ENCODE measurements at places on chromosomes 7 and 10.
A peak's percentile ranks its signal among the peaks of the same experiment; 100 is the strongest.

GRCh38 chr10:4353964-4354363 is 472.0 kb upstream of the AKR1E2 start:
- DNase-seq: peak; percentile 69

DNA sequence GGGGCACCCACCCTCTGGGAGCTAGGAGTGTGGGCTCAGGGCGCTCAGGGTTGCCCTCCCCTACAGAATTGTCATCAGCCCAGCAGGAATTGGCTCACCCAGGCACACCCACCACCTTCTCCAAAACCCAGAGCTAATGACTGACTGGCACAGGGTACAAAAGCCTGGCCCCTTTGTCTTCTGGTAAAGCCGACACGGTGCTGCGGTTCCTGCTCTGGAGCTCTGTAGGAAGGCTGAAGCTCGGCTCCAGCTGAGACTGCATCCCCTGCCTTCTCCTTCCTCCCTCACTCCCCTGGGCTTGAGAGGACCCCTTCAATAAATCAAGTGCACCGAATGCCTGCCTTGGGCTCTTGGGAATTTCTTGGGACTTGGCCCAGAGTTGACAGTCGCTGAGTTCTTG is 117.9 kb upstream of the EEPD1 start:
- DNase-seq: no peak

GRCh38 chr10:5014936-5015335 is 11.3 kb upstream of the AKR1C2 start:
- DNase-seq: no peak

DNA sequence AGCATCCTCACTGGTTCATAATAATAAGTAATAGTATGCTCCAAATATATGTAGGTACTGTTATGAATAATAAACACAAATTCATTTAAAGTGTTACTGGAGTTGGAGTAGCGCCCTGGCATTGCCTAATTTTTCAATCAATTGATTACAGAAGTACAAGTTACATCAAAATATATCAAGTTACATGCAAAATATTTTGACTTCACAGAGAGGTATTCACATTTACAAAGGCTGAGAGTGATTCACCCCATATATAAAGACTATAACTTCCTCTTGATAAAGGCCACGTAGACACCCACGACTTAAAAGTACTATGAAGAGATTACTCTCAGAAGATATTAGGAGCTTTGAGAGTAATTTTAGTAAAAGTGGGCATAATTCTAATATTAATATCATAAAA is 13.6 kb upstream of the COL17A1 start:
- DNase-seq: no peak

DNA sequence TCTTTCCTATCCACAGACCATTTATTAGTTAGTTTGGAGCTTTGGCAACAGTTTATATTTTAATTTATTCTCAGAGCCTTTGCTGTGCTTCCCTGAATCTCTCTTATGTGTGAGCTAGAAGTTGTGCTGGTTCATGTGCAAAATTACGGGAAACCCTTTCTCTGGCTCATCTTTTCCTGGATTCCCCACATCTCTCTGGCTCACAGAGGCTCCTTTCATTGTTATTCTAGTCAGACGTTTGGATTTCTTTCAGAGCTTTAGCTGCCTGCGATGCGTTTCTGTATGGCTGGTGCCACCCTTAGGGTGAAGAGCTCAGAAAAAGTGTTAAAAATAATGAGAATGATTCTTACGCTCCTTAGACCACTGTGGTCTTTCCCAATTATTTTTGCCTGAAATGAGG is 53.3 kb downstream of the TPST1 start:
- DNase-seq: no peak

GRCh38 chr10:110827875-110828274 is 43.9 kb upstream of the PDCD4 start:
- no peak for DNase-seq

- DNase-seq: no peak
These were observed 41.4 kb upstream of the BTBD16 start for GRCh38 chr10:122229666-122230065.

- DNase-seq: no peak
These were observed 801.2 kb upstream of the ZWINT start for GRCh38 chr10:57162231-57162630.

GRCh38 chr7:18128846-18129245 is 101.2 kb upstream of the PRPS1L1 start:
- no peak for DNase-seq

DNA sequence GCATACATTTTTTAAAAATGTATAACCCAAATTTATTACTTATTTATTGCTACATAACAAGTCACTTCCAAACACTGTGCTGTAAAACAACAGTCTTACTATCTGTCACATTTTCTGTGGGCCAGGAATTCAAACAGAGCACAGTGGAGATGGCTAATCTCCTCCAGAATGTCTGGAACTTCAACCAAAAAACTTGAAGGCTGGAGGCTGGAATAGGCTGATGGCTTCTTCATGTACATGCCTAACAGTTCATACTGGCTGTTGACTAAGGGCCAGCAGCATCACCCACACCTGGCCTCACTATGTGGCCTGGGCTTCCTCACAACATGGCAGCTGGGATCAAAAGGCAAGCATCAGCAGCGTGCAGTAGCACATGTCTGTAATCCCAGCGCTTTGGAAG is 92.4 kb upstream of the KMT2E start:
- DNase-seq: no peak

- no peak for DNase-seq
These were observed 72.1 kb downstream of the HTR7 start for GRCh38 chr10:90785782-90786181.

DNA sequence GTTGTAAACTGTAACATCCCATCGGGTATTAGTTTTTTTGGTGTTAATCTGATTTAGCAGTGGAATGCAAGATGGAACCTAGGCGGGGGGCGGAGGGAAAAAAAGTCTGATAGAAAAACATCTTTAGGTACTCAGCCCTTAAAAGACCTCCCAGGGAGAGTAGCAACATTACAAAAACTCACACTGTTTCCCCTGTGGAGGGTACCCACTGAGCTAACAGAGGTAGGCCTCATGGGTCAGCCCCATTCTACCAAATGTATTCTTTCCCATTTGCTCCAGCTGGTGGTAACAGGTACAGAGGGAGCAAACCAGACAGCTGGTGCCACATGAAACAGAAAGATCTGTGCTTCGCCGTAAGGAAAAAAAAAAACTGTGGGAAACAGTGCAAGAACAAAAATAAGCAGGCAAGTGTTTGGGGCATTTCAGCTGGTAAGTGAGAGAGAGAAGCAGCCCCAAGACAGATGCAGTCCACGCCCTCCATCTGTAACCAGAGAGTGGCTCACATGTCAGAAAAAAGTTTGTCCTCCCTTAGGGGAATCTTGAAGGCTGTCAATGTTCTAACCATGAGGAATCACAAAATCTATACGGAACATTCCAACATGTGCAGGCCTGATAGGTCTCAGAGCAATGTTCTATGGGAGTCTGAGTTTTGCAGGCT is 65.3 kb downstream of the HOXA1 start:
- no peak for DNase-seq

GRCh38 chr7:124171068-124171467 is 138.2 kb upstream of the TMEM229A start:
- no peak for DNase-seq

GRCh38 chr10:59181668-59182067 is 5.2 kb downstream of the PHYHIPL start:
- no peak for DNase-seq

DNA sequence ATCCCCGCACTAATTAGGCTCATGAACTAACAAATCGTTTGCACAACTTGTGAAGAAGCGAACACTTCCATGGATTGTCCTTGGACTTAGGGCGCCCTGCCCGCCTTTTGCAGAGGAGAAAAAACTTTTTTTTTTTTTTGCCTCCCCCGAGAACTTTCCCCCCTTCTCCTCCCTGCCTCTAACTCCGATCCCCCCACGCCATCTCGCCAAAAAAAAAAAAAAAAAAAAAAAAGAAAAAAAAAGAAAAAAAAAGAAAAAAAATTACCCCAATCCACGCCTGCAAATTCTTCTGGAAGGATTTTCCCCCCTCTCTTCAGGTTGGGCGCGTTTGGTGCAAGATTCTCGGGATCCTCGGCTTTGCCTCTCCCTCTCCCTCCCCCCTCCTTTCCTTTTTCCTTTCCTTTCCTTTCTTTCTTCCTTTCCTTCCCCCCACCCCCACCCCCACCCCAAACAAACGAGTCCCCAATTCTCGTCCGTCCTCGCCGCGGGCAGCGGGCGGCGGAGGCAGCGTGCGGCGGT is at the start of gene EMX2:
Gene EMX2, plus strand, starts transcription at position 41 of the 519 bp plus-strand sequence. CDS start 522 bp downstream, outside the sequence.
- DNase-seq: no peak

DNA sequence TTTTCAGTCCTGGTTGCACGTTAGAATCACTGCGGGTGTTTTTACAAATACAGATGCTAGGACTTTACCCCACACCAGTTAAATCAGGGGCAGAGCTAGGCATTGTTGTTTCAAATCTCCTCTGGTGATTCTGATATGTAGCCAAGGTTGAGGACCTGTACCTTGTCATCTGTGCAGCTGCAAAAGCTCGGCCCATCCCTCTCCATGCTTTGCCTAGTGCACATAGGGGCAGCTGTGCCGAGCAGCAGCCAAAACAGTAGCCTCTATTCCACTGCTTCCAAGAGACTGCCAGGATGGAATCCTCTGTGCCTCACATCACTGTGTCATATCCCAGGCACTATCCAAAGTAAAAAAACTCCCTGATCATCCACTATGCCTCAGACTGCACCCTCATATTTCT is 181.3 kb downstream of the CDK14 start:
- DNase-seq: no peak

DNA sequence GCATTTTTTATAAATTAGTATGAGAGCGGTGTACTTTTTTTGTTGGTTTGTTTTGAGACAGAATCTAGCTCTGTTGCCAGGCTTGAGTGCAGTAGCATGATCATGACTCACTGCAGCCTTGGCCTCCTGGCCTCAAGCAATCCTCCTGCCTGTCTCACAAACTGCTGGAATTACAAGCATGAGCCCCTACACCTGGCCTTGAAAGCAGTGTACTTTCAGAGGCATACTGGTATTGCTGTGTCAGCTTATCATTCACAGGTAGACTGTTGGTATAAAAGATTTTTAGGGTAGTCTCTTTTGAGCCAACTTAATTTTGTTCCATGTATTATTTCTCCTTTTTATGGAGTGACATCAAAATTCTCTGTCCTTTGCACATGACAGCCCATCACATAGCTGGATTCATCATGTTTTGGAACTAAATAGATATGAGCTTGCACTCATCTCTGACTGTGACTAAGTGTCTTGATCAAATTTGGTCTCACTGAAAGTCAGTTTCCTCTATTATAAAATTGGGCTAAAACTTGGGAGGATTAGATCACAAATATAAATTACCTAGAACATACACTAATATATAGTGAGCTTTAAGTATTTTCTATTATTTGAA is 12.4 kb downstream of the GNAT3 start:
- DNase-seq: peak; percentile 49

- DNase-seq: no peak
These were observed 597.3 kb downstream of the CNTNAP2 start for GRCh38 chr7:146713934-146714333.

DNA sequence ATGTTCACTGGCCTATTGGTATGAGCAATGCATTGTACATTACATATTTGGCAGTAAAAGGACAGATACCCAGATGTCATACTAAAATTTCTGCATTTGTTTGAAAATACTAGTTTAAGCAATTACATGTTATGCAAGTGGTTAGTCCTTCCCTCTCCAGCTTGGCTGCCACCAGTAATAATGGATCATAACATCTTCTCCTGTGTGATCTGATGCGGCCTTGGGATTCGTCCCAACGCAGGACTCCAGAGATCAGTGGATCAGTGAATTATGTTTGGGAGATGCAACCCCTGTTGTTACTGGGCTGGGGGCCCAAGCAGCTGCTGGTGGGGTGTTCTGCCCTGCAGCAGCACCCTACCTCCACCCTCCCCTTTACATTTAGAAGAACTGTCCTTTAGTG is 11.2 kb upstream of the PDK4 start:
- DNase-seq: no peak

DNA sequence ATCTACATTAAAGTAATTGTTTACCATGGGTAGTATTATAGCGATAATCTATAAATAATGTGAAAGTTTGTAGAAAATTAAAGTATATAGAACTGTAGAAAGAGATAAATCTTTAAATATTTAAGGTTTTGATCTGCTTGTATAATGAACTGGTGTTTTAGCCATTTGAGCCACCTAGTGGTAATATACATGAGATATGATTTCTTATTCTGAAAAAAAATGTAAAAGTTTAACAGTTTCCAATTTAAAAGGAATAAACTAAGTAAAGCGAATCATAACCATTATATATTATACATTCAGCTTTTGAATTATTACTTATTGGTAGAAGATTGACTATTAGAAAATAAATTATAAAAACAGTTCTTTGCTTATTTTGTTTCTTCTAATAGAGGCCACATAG is 91.2 kb downstream of the OTUD1 start:
- DNase-seq: no peak

GRCh38 chr7:137667633-137668387 is 179.0 kb downstream of the DGKI start:
- DNase-seq: no peak

DNA sequence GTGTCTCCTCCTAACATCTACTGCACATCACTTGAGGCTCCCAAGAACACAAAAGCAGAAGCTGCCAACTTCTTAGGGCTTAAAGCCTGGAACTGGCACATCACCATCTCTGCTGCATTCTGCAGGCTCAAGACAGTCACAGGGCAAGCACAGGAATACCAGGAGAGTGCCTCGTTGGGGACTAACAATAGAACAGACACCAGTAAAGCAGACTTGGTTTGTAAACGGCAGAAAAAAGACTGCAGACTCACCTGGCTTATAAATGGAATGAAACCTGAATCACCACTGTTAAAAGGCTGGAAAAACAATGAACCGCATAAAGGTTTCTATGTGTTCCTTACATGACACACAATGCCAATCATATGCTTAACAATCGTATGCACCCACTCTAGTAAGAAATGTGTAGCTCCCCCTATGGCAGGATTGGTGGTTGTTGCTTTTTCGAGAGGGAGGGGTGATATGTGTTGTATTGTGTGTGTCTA is 12.8 kb downstream of the RHEB start:
- DNase-seq: no peak

DNA sequence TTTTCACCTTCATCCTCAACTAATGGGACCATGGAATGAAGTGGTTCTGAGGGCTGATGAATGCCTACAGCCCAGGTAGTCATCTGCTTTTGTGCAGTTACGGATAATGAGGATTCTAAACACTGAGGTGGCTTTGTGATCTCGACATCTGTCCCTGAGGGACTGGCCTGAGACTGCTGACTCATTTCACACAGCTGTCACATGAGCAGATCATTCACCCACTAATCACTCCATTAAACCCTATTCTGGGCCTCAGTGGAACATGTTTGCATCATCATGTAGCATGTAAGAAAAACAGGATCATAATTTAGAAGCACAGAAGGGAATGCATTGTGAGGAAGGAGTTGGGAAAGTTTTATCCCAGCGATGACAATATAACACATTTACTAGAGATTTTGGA is 79.4 kb upstream of the FEZF1 start:
- DNase-seq: no peak

DNA sequence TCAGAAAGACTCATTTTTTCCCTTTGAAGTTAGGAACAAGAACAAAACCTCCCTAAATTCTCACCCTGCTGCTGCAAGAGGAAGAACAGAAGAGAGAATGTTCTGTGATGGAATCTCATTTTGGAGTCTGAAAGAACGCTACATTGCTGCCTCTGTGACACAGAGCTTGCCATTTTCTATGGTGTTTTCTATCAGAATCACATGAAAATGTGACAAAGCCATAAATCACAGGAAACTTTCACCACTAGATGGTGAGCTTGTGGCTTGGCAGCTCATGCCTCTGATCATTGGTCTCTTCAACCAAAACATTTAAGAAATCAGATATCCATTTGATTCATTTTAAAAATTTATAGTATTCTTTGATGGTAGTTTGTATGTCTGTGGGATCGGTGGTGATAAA is 82.9 kb downstream of the CADPS2 start:
- DNase-seq: peak; percentile 26
